ENCODE measurements at places on chromosomes 2 and 18.

DNA sequence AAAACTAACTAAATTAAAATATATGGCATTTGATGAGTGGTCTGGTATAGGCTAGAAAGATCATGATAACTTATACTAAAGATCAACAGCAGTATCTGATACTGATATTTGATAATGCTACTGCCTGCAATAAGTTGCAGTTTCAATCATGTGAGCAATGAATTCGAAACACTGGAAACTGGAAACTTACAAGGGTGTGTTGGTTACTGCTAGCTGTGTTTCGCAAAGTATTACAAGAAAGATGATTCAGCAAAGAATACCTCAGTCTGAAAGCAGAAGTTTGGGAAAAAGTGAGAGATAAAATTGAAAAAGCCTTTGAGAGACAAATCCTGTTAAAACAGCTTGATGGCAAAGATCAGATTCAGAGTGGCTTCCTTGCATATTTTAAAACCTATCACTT, 294.5 kb downstream of the CCDC178 start:
- no peak for DNase-seq

DNA sequence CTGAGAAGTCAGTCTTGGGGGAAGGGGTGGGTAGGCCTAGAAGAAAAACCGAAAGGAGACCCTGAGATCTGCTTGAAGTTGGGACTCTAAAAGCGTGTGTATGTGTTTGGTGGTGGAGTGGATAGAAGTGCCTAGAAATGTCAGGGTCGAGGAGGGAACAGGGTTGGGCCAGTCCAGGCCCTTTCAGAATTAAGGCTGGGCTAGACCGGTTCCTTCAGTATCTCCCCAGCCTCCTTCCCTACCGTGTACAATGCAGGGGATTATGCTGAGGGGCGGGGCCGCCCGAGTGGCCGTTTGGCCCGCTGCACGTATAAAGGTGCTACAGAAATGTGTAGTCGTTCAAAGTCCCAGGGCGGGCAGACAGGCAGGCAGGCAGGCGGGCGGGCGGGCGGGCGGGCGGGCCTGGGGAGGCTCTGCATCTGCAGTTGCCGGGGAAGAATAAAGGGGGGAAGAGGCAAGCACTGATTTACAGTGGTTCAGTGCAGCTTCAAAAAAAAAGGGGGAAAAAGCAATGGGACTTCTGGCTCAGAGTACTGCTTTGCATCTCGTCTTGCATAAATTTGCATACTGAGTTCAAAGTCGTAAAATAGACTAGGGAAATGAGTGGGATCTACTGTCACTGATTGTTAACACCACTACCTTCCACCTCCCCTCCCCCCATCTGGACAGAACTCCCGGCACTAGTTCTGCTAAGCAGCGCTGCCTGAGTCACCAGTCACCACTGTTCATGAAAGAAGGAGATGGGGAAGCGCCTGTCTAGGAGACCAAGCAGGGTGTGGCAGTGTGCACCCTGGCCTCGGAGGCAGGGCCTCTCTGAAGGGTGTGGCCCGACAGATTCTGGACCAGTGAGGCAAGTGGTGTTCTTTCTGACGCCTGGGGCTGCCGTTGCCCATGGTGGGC, 3.6 kb downstream of the IGFBP2 start:
- DNase-seq = peak; percentile 94

DNA sequence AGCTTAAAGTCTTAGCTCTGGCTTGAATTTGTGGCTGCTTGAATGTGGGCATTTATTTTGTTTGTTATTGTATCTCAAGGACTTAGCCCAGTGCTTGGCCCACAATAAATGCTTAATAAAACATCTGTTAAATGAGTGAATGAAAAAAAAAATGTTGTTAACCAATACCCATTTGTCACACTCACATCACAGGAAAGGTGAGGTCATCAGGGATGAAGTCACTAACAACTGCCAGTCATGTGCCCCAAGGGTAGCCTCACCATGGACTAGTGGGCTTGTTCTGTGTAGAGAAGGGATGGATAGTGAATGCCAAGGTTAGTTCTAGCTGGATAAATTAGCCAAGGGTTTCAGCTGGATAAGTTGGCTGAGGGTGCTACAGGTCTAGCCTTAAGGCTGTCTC, 3.0 kb downstream of the NRBP1 start:
- no peak for DNase-seq

- no peak for DNase-seq
Observed at GRCh38 chr2:51995293-51995692, 963.4 kb upstream of the NRXN1 start.

DNA sequence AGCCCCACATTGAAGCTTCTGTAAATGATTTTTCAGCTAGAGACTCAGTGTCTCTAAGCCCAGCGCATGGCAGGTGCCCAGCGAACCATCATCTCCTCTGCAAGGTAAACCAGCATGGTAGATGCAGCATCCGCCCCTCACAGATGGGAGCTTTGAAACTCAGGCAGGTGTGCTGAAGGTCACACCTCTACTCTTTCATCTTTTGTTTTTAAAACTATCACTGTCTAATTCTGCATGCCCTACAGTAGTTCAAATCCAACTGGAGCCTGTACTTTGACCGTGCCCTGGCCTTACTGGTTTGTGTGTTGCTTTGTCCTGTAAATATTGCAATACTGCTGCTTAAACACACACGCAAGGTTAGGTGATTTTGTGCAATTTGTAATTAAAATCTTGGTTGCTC, 831.1 kb downstream of the GALR1 start:
- no peak for DNase-seq

GRCh38 chr2:176137906-176138305, 8.4 kb downstream of the HOXD8 start:
- DNase-seq = no peak

- peak; percentile 69 for DNase-seq
Observed at GRCh38 chr2:109128048-109128615, 873 bp upstream of the SH3RF3 start.

- peak; percentile 26 for DNase-seq
Observed at GRCh38 chr2:36902385-36903120, 63.8 kb downstream of the STRN start.

- DNase-seq = no peak
Observed at GRCh38 chr2:145596416-145596815, 1076.5 kb upstream of the ZEB2 start.

DNA sequence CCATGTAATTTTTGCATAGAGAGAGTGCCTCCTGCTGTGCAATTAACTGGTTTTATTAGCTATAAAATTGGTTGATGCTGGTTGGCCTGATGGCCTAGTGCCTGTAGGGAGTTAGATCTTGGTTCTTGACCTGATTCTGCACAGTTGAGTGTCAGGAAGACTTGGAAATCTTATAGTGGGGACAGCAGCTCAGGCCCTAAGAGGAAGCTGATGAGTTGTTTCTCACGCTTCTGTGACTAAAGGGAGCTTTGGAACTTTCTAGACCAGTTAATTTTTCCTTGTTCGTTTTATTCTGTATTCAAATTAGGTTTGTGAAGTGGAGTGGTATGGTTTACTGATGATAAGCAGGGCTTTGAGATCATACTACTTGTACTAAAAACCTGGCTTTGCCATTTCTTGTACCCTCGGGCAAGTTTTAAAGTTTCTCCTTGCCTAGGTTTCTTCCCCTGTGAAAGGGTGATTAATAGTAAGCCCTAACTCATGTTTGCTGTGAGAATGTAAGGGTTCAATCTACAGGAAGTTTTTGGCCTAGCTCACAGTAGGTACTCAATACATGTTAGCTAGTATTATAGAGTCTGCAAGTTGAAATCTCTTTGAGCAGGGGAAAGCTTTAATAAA, 82.1 kb downstream of the MAP3K20 start:
- DNase-seq = no peak

DNA sequence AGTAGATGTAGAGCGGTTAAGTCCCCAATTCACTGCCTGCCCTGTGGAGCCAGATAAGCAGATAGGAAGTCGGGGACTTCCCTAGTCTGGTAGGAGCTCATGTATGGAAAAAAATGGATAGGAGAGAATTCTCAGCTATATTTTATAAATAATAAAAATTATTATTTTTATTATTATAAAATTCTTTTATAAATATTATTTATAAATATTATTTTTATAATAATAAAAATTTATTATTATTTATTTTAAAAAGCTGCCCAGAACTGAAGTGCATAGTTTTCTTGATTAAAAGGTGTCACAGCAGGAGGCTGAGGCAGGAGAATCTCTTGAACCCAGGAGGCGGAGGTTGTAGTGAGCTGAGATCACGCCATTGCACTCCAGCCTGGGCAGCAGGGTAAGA, 97.4 kb downstream of the ADAM23 start:
- DNase-seq = no peak

DNA sequence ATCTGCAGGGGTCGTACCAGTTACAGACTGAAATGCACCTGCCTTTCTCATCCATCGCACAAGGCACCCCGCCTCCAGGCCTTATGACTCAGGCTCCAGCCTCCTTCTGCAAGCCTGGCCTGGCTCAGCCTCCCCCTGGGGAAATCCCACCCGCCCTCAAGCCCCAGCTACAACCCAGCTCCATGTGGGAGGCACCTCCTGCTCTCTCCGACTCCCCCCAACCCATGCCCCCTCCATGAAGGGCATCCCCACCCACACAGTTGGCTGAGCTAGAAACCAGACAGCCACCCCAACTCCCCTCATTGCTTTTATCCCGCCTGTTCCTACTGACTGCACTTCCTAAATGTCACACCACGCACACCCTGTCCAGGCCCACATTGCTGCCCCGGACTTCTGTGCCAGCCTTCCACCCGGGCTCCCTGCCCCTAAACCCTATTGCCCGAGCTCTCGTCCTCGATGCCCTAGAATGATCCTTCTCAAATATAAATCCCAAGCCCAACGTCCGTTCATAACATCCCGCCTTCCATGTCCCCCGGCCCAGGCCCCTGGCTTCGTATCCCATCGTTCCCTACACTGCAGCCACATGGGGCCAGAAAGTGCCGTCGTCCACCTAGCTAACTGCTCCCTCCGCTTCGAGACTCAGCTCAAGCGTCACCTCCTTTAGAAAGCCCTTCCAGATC, 9.9 kb downstream of the DNMT3A start:
- no peak for DNase-seq

GRCh38 chr18:57220480-57220879, 73.6 kb downstream of the BOD1L2 start:
- DNase-seq = peak; percentile 39

DNA sequence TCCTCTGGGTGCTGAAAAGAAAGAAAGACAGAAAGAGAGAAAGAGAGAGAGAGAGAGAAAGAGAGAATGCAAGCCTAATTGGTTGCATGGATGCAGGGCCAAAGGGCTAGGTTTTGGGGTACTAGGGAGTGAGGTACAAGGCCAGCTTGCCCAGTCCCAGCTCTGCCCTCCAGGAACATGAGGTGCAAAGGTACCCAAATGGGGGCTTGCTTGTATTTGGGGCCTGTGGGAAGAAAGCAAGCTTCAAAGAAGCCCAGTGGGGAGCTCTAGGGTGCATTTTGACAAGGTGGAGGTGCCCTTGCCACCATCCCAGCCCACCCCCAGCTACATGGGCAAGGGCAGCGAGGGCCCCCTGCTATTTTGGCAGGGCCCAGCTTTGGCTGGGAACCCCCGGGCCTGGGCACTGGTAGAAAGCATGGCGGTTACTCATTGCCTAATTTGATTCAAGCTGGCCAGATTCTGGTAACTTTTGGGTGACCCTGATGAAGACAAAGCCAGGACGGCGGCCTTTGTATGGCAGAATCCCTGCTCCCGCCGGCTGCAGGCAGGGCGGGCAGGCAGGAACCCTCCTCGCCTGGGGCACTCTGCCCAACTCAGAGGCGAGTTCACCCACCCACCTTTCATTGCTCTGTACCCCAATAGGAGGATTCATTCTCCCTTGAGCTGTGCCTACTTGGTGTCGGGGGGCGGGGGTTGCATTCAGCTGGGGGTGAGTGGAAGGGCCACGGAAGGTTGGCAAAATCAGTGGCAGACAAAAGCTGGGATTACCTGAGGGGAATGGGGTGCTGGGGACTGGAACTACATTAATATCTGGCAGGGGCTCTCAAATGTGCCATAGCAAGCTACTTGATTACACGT, 537 bp upstream of the HOXD4 start:
- peak; percentile 14 for DNase-seq

DNA sequence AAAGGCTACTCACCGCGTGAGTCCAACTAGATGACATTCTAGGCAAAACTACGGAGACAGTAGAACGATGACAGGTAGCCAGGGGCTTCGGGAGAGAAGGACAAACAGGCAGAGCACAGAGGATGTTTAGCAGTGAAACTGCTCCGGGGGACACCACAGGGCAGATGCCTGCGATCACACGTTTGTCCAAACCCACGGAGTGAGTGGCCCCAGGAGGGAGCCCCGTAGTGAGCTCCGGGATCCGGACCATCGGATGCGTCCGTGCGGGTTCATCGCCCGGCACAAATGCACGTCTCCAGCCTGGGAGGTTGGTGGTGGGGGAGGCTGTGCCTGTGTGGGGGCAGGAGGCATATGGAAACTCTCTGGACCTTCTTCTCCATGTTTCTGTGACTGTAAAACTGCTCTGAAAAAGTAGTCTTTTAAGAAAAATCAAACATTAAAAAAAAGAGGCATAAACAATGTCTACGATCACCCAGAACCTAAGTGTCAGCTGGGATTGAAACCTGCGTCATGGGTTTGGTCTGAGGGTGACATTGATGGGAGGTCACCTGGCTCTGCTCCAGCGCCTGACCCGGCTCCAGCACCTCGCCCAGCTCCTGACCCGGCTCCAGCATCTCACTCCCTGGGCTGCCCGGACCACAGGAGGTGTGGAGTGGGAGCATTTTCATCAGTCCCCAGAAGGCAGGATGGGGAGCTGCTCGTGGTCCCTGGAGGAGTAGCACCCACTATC, 83.0 kb upstream of the CTDP1 start:
- no peak for DNase-seq

- DNase-seq = no peak
Observed at GRCh38 chr2:9665898-9666297, 35.1 kb upstream of the YWHAQ start.

DNA sequence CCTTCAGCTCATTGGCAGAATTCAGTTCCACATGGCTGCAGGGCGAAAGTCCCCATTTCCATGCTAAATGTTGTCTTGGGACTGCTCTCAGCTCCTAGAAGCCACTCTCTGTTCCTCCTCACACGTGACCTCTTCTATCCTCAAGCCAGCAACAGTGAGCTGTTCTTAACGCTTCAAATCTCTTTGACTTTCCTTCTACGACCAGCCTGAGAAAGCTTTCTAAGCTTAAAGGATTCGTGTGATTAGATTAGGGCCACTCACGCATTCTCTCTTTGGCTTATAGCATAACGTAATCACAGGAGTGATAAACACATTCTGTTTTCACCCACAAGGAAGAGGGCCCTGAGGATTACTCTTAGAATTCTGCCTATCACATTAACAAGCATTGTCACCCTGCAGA, 29.8 kb upstream of the LAMA1 start:
- DNase-seq = no peak

All from stomach (tissue), 19 donors.